ENCODE measurements at places on chromosomes 4 and X. TPM values are rescaled to one million over a fixed set of nuclear protein-coding genes. Genes with fewer than 3 reads are reported as not detected.

DNA sequence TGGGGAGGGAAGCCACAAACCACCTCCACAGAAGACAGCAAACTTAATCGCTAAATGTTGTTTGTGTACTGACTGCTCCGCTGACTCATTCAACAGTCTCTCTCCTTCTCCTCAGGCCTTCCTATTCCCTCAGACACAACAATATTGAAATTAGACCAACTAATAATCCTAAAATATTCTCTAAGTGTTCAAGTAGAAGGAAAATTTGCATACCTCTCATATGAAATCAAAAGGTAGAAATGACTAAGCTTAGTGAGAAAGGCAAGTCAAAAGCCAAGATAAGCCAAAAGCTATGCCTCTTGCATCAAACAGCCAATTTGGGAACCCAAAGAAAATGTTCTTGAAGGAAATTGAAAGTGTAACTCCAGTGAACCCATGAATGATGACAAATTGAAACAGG, 75.7 kb upstream of the ARHGAP24 start:
- H3K36me3 ChIP-seq, result no peaks in the 10 kb centered on the region
- H3K27ac ChIP-seq, result no peak overlapping the region
- H3K27me3 ChIP-seq, result no peaks in the 10 kb centered on the region
- H3K4me1 ChIP-seq, result no peaks in the 10 kb centered on the region
- no peak overlapping the region for H3K4me3 ChIP-seq
- DNase-seq, result no peak

DNA sequence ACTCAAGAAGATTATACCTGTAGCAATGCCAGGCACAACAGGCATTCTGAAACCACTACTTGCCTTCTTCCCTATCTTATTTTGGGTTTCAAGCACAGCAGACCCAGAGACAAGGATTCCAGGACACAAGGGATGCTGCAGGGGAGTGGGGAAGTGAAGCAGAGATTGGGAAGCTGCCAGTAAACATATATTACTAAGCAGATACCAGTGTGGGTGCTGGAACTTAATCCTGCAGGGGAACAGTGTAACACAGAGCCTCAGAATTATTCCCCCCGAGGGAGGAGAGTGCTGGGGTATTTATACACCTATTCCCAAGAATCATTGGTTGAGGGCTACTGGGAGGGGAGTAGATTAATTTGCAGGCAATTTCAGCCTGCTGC, 33.3 kb upstream of the MAML3 start:
- H3K27me3 ChIP-seq, result peaks cover 10% of the 10 kb centered on the region
- H3K27ac ChIP-seq, result no peak overlapping the region
- H3K4me3 ChIP-seq, result no peak overlapping the region
- no peak for DNase-seq
- H3K4me1 ChIP-seq, result no peaks in the 10 kb centered on the region
- H3K36me3 ChIP-seq, result no peaks in the 10 kb centered on the region

- H3K36me3 ChIP-seq, result no peaks in the 10 kb centered on the region
- H3K27ac ChIP-seq, result no peak overlapping the region
- no peak for DNase-seq
- H3K27me3 ChIP-seq, result no peaks in the 10 kb centered on the region
- H3K4me3 ChIP-seq, result no peak overlapping the region
These were observed 227.0 kb downstream of the DKK2 start for GRCh38 chr4:106809076-106809475.

DNA sequence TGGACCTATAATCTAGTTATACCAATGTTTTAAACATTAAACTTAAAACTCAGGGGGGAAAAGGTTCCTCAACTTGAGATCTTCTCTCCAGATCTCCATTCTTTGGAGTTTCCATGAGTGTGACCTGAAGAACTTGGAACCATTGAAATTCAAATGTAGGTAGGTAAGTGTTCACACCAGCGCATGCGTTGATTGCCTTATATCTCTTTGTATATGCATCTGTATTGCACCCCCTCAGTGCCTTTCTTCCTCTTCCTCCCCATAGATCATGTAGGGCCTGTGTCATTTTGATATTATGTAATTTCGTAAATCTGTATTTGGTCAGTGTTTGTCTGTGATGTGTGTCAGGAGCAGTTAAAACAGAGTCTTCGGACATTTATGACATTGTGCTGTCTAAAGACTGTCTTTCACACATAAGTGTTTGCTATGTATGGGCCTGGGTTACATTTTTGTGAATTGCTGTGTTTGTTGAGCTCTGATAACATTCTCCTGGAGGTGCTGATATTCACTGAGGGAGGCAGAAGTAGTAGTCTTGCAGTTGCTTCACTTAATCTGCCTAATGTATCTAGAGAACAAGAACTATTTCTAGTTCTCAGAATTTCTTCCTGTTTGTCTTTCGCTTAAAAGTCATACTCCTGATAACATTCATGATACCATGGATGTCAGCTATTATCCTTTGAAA, 126.3 kb downstream of the RAP1GDS1 start:
- no peaks in the 10 kb centered on the region for H3K27me3 ChIP-seq
- peaks cover 15% of the 10 kb centered on the region for H3K36me3 ChIP-seq
- DNase-seq, result no peak
- H3K27ac ChIP-seq, result no peak overlapping the region

DNA sequence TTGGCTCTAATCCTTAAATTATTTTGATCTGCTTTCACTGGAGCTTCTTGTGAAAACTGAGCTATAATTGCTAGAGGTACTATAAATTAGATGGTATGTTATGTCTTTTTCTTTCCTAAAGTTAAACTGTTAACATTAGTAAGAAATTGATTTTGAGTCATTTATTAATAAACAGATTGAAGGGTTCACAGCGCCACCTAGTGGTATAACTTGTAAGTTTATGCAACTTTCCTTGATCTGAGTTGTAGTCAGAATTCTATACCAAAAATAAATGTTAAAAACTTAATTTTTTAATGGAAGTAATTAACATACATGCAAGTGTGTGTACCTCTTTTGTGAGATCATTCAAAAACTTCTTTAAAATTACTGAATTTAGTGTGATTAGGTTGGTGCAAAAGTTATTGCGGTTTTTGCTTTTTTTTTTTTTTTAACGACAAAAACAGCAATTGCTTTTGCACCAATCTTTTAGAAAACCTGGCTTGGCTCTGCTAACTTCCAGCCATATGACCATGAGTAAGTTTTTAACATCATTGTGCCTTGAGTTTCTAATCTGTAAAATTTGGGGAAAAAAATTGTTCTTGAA, 151.5 kb downstream of the CENPC start:
- peaks cover 11% of the 10 kb centered on the region for H3K27me3 ChIP-seq
- no peak overlapping the region for H3K27ac ChIP-seq
- no peak overlapping the region for H3K4me3 ChIP-seq
- no peaks in the 10 kb centered on the region for H3K36me3 ChIP-seq

- no peaks in the 10 kb centered on the region for H3K36me3 ChIP-seq
- no peak overlapping the region for H3K4me3 ChIP-seq
- no peak overlapping the region for H3K27ac ChIP-seq
- H3K27me3 ChIP-seq, result no peaks in the 10 kb centered on the region
- peaks cover 16% of the 10 kb centered on the region for H3K4me1 ChIP-seq
These were observed 217.6 kb downstream of the ZNF674 start for GRCh38 chrX:46327566-46328115.

TEX13D gene
- total RNA-seq, result not detected

GRCh38 chr4:128846063-128846462, 36.6 kb downstream of the JADE1 start:
- no peak overlapping the region for H3K27ac ChIP-seq
- peaks cover 22% of the 10 kb centered on the region for H3K4me1 ChIP-seq
- no peak for DNase-seq
- H3K4me3 ChIP-seq, result no peak overlapping the region
- peaks cover 69% of the 10 kb centered on the region for H3K36me3 ChIP-seq

CENPU gene
- 80.3 TPM for total RNA-seq

HS6ST2 gene
- total RNA-seq, result not detected

Data from activated CD4-positive, alpha-beta T cell treated with anti-CD3 and anti-CD28 coated beads, Interleukin-2, amount 10 ng/mL, durations not matched to agents 7 days and 5 days (primary cell).